ENCODE measurements at places on chromosomes 5 and 9.

GRCh38 chr5:148956477-148957385 is 106.1 kb downstream of the SH3TC2 start:
- no peak for DNase-seq

DNA sequence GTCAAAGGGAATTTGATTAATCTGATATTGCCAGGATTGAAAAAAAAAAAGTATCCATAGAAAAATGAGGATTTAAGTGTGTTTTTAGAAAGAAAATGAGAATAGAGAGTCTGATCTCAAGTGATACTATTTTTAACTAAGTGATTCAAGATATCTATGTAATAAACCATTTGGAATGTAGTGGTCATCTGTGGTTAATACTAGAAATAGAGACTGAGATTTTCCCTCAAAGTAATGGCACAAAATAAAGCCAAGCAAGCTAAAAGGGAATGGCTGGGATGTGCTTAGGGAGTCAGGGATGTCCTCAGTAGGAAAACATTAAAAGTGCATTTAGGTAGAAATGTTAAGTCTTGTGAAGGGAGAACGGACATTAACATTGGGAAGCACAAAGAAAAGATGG is 90.6 kb downstream of the FBXO4 start:
- no peak for DNase-seq

GRCh38 chr9:136740069-136740468 is 2.7 kb downstream of the LCN10 start:
- no peak for DNase-seq

- DNase-seq = no peak
Measured at GRCh38 chr9:94167376-94167890, 83.2 kb downstream of the PTPDC1 start.

- no peak for DNase-seq
Measured at GRCh38 chr5:17277907-17278306, 60.5 kb downstream of the BASP1 start.

DNA sequence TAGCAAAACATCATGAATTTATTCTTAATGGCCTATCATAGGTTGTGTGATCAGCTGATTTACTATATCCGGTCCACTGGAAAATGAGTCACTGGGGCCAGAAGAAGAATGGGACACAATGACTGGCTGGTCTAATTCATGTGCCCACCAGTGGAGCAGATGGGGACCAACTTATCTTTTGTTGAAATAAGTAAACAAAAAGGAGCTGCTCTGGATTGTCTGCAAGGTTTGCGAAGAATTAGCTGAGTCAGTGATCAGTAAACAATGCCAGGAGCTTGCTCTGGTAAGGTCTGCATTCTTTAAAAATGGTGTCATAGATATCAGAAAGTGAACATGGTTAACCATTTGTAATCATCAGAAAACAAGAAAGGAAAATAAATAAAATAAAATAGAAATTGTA is 128.0 kb downstream of the RASEF start:
- DNase-seq = no peak

DNA sequence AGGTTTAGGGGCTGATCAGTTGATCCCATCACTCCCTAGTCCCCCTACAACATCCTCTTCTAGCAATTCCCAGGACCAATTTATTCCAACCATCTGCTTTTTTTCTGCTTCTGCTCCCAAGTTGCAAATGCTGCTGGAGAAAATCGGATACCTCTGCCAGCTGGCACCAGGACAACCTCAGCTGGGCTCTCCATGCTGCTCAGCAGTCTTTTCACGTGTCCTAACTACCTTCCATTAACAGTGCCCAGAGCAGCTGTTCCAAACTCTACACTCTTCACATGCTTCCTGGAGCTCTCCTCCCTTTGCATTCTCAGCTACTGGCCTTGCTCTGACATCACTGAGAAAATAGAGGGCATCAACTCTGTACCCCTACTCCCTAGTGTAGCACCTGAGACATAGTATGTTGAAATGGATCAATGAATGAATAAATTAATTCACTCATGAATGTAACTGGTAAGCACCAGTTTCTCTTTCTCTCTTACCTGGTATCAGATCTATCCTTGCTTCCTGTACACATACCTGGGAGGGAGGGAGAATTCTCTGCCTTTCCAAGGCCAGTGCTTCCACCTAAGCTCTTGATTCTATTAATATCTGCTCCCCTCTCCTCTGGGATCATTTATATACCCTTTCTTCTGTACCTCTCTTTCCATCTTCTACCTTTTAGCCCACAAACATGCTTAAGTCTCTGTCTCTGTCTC is 191.0 kb downstream of the RAB3C start:
- DNase-seq = peak; percentile 55

DNA sequence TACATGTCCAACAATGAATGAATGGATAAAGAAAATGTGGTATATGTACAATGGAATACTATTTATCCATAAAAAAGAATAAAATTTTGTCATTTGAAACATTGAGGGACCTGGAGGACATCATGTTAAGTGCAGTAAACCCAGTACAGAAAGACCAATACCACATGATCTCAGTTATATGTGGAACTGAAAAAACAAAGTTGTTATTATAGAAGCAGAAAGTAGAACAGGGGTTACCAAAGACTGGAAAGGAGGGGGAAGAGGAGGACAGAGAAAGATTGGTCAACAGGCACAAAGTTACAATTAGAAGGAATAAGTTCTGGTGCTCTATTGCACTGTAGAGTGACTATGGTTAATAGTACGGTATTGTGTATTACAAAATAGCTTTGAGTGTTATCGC is 233.8 kb downstream of the SEMA6A start:
- no peak for DNase-seq

GRCh38 chr5:109136906-109137305 is 272.9 kb downstream of the PJA2 start:
- DNase-seq = no peak

- DNase-seq = no peak
Measured at GRCh38 chr5:131513780-131514179, 121.2 kb downstream of the RAPGEF6 start.

GRCh38 chr5:41539454-41539853 is 29.1 kb upstream of the PLCXD3 start:
- DNase-seq = no peak

DNA sequence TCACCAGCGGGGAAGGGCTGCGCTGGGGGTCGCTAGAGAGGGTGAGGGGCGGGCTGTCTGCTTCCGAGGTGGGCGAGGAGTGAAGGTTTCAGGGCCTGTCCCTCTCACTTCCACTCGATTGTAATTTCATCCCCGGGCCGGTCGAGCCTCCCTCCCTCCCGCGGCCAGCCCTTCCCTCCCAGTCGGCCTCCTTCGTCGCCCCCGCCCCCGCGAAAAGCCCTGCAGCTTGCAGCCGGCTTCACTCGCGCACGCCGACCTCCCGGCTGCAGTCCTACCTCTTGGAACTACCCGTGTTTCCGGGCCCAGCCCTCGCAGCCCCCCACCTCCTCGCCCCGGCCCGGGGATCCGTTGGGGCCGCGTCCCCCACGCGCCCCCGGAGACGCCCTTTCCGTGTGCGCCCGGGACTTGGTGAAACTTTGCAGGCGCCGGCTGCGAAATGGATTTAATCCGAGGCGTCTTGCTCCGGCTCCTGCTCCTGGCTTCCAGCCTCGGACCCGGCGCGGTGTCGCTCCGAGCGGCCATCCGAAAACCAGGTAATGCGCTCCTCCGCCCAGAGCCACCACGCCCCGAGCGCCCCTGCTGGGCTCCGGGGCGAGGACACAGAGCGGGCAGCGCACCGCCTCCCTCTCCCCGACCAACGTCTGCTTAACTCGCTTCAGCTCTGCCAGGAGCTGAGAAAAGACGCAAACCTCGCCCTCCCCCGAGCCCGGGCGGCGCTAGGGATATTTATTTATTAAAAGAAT is at the start of gene EGFLAM:
EGFLAM (plus strand) TSS at position 241 of the 743 bp plus-strand sequence; CDS start at position 437, 196 bp downstream.
- DNase-seq = peak; percentile 59

DNA sequence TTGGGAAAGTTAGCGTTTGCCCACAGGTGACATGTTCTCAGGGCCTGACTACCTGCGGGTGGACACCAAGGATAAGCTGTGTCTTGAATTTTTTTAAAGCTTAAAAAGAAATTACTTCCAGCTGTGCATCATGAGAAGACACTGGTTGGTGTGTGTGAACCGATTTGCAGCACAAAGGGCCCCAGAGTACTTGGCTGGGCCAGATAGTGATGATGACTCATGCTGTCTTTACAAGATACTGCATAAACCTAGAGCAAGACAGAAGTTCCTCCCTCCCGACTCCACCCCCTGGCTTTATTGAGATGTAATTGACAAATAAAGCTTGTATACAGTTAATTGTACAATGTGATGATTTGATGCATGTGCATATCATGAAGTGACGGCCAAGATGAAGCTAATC is 212.8 kb downstream of the NXNL2 start:
- no peak for DNase-seq

GRCh38 chr9:134959971-134960310 is 42.2 kb upstream of the FCN1 start:
- no peak for DNase-seq

DNA sequence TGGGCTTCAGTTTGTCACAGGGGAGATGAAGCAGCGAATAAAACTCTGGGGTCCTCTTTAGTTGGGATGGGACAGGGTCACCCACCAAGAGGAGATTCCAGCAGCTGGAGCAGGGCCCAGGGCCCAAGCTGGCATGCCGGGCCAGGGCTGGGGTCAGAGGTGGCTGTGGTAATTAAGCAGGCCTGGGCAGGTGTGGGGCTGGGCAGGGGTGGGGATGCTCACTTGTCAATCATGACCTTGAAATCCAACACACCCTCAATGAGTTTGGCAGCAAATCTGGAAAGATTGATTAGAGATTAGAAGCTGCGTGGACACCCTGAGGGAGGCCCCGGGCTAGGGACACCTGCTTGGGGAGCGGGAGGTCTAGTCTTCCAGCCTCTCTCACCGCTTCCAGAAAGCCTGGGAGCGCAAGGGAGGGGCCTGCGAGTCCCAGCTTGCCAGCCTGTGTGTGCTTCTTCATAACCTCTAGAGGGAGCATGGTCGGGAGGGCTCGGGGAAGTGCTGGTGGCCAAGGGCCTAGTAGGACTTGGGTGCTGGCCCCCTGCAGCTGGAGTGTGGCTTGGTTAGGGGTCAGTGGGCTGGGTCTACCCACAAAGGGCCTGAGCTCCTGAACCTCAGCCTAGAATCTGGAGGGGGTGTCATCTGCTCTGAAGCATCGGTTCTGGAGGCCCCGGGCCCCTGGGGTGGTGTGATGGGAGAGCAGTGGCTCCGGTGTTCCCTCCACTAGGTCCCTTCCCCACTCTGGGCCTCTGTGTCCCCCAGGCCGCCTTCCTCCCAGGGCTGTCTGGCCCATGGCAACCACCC is 7.6 kb downstream of the CRAT start:
- DNase-seq = no peak

DNA sequence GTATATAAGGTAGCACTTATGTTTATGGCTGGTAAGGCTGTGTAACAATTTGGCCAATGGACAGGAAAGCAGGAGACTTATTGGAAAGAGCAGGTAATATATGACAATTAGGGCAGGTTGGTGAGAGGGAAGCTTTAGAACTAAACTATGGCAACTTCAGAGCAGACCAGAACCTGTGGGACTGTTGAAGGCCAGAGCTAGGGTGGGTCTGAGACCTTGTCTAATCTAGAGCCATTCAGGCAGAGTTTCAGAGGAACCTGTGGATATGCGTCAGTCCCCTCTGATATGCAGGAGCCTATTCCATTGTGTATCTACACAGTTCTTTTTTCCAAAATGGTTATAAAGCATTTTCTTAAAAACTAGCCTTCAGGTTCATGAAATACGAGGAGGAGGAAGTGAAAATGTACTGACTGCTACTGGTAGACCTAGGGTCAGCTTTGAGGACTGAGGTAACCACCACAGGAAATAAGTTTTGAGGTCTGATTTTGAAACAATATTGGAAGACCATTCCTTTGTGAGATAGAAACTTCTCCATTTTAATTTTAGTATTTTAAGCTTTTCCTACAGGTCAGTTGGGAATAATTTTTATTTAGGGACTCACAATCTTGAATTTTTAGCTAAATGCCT is 37.6 kb downstream of the ELL2 start:
- DNase-seq = no peak

GRCh38 chr5:43362725-43363435 is 49.3 kb downstream of the CCL28 start:
- DNase-seq = no peak

- DNase-seq = no peak
Measured at GRCh38 chr5:146112476-146112875, 7.1 kb upstream of the PLAC8L1 start.

DNA sequence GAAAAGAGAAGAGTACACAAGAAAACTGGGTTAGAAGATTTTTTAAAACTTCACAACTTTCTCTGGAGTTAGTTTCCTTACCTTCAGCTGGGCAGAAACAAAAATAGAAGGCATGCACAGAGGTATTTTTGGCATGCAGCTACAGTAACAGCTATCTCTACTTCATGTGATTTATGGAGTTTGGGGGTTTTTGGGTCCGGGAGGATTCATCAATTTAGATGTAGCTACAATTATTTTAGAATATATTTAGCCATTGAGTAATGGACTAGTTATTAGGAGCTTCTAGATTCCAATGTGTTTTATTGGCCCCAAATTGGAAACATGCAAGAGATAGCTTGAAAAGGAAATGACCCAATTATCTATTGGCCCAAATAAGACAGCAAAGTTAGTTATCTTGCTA is 91.6 kb upstream of the TNFAIP8 start:
- DNase-seq = no peak

- DNase-seq = no peak
Measured at GRCh38 chr9:27599102-27599869, 26.0 kb upstream of the C9orf72 start.

- no peak for DNase-seq
Measured at GRCh38 chr5:74851684-74852353, 14.4 kb downstream of the FAM169A start.

GRCh38 chr9:8844549-8844948 is 1045.0 kb upstream of the DMAC1 start:
- DNase-seq = no peak

DNA sequence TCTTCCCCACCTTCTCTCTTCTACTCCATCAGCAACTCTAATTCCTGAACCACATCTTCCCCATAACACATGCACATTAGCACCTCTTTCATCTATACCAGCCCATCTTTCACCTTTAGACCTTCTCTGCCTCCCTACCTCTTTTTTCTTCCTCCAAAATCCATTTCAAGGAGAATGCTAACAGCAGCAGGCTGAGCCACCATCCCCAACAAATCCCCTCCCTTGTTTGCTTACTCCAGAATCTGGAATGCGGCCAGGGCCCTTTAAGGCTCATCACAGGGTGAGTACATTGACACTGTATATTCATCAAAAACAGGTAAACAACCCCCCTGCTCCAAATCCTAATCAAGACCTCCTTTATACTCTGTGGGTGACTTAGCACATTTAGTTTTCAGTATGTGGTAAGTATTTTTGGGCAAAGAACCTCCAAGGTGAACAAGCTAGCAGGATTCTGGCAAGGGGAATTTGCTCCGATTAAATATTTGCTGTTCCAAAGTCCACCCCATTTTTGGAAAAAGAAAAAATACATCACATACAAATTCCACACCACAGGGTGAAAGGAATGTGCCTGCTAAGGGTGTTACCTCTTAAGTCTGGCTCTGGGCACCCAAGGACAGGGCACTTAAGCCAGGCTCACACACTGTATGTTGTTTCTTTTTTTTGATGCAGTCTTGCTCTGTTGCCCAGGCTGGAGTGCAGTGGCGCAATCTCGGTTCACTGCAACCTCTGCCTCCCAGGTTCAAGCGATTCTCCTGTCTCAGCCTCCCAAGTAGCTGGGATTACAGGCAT is 71.4 kb downstream of the SERINC5 start:
- peak; percentile 84 for DNase-seq

Measured in NCI-H2081 (cell line).